ENCODE measurements at places on chromosomes 13 and 19.

DNA sequence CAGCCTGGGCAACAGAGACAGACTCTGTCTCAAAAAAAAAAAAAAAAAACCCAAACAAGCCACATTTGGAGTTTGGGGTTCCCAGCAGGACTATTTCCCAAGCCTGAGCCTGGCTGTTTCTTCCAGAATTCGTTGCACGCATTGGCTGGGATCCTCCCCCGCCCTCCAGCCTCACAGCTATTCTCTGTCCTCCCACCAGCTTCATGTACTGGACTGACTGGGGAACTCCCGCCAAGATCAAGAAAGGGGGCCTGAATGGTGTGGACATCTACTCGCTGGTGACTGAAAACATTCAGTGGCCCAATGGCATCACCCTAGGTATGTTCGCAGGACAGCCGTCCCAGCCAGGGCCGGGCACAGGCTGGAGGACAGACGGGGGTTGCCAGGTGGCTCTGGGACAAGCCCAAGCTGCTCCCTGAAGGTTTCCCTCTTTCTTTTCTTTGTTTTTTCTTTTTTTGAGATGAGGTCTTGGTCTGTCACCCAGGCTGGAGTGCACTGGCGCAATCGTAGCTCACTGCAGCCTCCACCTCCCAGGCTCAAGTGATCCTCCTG is 26.7 kb downstream of the LDLR start:
- no peak for DNase-seq

GRCh38 chr19:2253106-2254063 is 2.8 kb downstream of the JSRP1 start:
- no peak for DNase-seq

DNA sequence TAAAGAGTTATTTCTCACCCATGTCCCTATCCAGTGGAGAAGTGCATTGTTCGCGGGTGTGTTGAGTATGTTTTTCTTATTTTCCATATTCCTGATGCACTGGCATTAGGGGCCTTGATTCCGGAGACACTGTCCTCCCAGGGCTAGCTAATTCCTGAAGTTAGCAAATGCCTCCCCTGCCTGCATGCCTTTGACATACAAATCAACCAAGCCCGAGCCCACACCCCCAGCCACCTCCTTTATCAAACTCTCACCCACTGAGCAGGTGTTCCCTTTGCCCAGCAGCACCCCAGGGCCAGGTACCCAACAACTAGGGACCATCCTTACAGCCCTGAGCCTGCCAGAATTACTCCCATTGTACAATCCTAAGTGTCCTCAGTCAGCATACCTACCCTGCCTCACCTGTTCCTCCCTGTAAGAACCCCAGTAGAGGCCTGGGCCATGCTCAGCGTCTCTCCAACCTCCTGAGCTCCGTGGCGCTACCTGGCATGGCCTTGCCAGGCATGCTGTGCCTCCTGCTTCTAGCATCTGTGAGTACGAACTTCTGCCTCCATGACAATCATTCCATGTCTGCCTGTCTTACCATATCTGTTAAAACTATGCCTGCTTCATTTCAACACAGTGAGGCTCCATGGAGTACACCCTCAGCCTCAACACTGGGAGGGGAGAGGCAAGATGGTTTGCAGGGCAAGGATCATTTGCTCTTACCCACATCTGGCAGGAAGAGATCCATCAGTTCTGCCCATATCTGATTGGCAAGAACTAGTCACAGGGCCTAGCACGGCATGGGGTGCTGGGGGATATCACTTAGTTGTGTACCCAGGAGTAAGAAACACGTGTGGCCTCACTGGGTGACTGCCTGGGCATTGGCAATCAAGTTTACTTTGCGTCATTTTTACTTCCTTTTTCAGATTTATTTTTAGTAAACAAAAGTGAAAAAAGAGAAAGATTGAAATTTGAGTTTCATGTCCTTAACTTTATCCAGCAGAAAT is 203.9 kb downstream of the SHISA2 start:
- DNase-seq: no peak

GRCh38 chr19:45886427-45887199 is 672 bp upstream of the IRF2BP1 start:
- DNase-seq: peak; percentile 80

- no peak for DNase-seq
Measured at GRCh38 chr13:51666374-51666773, 82.1 kb downstream of the WDFY2 start.

DNA sequence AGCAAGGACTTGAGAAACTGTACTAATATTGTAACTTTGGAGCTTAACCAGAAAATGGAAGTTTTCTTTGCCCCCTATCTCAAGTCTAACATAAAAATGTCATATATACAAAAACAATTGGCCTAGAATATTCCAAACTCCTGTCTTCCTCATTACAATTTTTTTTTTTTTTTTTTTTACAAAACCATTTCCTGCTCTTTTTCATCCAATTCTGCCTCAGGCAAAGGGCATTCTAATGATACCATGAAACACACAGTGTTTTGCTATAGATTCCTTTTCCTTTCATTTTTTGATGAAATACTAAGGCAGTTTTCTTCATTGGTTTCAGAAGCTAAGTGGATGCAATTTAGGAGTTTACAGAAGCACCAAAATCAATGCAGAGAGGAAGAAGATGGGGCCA is 119.7 kb downstream of the LHFPL6 start:
- no peak for DNase-seq

DNA sequence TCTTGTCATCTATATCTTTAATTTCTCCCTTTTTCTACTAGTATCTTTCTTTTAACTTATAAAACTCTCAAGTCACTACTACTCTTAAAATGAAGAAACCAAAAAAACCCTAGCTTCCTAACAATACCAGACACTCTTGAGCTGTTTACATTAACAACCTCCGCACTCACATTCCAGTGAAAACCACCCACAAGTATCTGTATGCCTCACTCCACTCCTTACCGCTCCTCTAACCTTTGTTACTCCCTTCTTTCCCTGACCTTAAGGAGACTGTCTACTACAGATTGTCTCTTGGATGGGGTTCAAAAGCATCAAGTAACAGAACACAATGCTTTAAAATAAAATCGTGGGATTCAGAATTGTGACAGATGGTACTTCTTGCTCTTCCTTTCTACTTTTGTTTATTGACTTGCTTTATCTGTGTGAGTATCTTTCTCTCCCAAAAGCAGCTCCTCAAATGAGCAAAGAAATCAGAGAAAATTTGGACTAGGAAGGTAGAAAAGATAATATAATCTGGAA is 110.0 kb upstream of the FBXL3 start:
- DNase-seq: no peak

- no peak for DNase-seq
Measured at GRCh38 chr19:22609630-22610029, 24.5 kb upstream of the ZNF492 start.

GRCh38 chr13:84655677-84656076 is 773.4 kb upstream of the SLITRK1 start:
- no peak for DNase-seq

- no peak for DNase-seq
Measured at GRCh38 chr13:98460516-98460915, 116.4 kb downstream of the STK24 start.

GRCh38 chr13:65679240-65679639 is 1550.9 kb downstream of the PCDH9 start:
- DNase-seq: no peak

- no peak for DNase-seq
Measured at GRCh38 chr13:98822225-98822606, 69.7 kb upstream of the SLC15A1 start.

DNA sequence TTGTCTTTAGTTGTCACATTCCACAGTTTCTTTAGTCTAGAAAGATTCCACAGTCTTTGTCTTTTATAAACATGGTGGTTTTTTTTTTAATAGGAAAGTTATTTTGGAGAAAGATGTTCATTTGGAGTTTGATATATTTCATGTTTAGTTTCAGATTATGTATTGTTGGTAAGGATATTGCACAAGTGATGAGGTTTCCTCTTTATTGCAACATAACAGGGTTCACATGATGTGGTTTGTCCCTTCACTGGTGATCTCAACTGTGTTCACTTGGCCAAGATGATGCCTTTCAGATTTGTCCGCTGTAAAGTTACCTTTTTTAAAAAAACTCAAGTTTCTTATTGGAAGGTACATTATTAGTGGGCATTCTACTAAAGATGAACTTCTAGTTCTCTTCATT is 3.2 kb downstream of the ZNF230 start:
- DNase-seq: no peak

DNA sequence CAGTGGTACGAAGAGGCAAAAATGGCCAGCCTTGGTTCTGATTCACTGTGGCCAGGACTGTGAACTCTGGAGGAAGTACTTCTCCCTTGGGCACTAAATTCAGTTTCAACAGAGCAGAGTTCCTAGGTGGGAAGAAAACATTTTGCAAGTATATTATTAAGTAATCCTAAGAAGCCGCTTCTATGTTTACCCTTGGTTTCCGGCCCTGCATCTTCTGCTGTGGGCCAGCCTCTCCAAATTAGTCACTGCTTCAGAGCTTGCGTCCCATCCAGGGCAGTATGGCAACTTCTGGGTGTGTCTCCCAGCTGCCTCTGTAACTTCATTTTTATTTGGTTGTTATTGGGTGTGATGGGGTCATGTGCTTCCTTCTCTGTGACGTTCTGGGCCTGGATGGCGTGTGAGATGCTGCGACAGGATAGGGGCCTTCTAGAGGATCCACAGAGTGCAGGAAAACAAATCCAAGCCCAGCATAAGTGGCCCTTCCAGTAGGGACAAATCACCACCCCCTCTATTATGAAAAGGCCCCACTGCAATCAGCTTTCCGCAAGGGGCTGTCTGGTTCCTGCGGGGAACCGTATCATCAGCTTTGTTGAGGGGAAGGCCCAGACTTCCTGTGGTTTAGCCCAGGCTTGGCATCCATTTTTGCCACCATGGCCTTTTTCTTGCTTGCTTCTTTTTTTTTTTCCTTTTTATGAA is 55.1 kb upstream of the C1QTNF9 start:
- DNase-seq: peak; percentile 71

DNA sequence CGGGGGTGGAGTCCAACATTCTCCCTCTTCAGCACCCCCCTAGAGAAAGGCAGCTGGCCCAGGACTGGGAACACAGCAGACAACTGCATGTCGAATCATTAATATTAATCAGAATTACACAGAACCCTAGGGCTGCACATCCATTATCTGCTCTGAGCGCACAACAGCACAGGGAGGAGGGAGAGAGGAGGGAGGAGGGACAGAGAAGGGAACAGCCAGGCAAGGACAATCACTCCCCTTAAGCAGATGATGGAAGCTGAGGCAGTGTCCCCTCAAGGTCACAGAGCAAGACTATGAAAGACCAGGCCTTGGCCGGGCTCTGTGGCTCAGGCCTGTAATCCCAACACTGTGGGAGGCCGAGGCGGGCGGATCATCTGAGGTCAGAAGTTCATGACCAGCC is 25.7 kb downstream of the TLE6 start:
- no peak for DNase-seq

GRCh38 chr19:34135054-34135800 is 37.1 kb upstream of the LSM14A start:
- no peak for DNase-seq

DNA sequence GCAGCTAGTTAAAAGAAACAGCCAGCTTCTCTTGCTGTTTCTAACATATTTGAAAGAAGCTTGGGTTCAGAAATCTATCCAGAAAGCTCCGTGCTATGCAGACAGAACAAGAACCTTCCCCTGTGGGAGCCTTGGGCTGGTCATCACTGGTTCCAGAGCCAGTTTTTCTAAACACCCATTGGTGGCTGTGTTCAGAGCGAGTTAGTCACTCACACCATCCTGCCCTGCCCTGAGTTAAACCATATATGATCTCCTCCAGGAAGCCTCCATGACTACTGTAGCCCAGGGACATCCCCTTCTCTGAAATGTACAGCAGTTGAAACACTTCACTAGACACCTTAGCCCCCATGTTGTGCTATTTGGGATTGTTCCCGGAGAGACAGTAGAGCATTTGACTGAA is 200.8 kb upstream of the SGCG start:
- no peak for DNase-seq

GRCh38 chr19:16942583-16942982 is 53.8 kb downstream of the F2RL3 start:
- DNase-seq: no peak

- DNase-seq: peak; percentile 63
Measured at GRCh38 chr19:43755256-43755801, 567 bp upstream of the SMG9 start.

GRCh38 chr19:16075430-16076153 is 703 bp upstream of the TPM4 start:
- DNase-seq: no peak

DNA sequence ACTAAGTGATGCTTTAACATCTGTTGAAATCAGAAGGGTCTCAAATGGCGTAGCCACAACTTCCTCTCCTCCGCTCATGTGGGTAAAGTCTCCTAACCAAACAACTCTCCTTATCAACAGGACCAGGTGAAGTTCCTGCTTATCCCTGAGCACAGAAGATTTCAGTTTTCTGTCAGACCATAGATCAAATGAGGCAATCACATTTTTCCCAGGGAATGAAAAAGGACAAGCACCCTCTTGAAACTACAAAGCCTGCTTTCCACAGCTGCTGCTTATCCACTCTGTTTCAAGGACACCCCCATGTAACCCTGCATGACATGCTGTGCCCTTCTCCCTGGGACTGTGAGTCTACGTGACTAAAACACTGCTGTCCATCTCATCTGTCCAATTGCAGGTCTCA is 788.3 kb upstream of the SLITRK5 start:
- DNase-seq: no peak

DNA sequence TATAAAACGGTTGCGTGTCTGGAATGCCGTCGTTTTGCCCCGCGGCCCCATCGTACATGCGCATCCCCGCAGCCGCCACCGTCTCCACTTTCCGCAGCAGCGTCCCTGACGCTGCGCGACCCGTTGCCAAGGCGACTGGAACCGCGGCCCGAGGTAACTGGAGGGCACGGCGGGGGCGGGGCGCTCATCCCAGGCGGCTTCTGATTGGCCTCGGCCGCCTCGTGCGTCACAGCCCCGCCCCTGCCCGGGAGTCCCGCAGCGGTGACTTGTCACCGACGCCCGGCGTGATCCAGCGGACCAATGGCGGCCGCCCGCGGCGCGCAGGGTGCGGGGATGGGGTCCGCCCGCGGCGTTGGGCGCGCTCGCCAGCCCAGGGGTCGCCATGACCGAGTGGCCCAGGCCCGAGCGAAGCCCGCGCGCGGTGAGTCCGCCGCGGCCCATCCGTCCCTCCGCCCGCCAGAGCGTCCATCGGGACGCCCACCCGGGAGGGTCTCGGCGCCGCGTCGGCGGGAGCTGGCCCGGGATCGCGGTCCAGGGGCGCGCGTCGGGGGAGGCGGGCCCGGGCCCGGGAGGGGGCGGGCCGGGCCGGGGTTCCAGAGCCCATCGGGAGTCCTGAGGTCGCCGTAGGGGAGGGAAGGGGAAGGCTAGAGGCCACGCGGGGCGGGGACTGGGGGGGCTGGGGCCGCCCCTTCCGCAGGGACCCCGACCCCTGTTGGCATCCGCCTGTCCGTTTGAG is at the start of gene ZSCAN1:
Gene ZSCAN1, plus strand, starts transcription at position 285 of the 736 bp plus-strand sequence. CDS start 3,812 bp downstream, outside the sequence.
- no peak for DNase-seq
